Stimulated activated CD8-positive, alpha-beta memory T cell treated with anti-CD3 and anti-CD28 coated beads, Interleukin-4, amount 100 ng/mL, for 24 hours (primary cell): ENCODE measurements at places on chromosomes 12 and 14.

DNA sequence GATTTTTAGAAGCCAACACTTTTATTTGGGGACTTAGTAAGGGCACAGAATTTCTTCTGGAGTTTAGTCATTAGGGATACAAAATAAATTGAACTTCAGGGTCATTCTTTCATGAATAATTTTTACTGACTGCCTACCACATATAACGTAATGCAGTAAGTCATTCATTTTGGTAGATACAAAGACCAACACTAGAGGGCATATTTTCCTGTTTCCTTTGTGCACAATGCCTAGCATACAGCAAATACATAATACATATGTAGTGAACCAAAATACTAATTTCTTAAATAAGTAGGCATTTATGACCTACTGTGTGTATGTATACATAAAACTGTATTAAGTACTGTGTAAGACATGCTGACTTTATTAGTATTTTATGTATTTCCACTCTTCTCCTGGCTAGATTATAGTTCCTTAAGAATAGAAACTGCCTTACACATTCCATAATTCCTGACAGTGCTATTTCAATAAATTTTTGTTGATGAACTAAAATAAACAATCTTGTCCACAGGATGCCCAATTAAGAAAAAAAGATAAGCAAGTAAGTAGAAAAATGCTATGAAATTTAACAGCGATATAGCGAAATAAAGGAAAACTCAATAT is 47.9 kb downstream of the PPP1R12A start:
- DNase-seq = no peak

- no peak for DNase-seq
Measured at GRCh38 chr12:69837657-69838415, 12.8 kb downstream of the MYRFL start.

DNA sequence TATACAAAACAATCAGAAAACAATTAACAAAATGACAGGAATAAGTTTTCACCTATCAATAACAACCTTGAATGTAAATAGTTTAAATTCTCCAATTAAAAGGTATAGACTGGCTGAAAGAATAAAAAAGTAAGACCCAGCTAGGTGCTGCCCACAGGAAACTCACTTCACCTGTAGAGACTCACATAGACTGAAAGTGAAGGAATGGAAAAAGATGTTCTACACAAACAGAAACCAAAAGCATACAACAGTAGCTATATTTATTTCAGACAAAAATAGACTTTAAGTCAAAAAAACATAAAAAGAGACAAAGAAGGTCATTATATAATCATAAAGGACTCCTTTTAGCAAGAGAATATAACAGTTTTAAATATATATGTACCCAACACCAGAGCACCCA is 152.4 kb upstream of the PWP1 start:
- no peak for DNase-seq

- no peak for DNase-seq
Measured at GRCh38 chr12:48828293-48828692, 10.0 kb downstream of the CACNB3 start.

DNA sequence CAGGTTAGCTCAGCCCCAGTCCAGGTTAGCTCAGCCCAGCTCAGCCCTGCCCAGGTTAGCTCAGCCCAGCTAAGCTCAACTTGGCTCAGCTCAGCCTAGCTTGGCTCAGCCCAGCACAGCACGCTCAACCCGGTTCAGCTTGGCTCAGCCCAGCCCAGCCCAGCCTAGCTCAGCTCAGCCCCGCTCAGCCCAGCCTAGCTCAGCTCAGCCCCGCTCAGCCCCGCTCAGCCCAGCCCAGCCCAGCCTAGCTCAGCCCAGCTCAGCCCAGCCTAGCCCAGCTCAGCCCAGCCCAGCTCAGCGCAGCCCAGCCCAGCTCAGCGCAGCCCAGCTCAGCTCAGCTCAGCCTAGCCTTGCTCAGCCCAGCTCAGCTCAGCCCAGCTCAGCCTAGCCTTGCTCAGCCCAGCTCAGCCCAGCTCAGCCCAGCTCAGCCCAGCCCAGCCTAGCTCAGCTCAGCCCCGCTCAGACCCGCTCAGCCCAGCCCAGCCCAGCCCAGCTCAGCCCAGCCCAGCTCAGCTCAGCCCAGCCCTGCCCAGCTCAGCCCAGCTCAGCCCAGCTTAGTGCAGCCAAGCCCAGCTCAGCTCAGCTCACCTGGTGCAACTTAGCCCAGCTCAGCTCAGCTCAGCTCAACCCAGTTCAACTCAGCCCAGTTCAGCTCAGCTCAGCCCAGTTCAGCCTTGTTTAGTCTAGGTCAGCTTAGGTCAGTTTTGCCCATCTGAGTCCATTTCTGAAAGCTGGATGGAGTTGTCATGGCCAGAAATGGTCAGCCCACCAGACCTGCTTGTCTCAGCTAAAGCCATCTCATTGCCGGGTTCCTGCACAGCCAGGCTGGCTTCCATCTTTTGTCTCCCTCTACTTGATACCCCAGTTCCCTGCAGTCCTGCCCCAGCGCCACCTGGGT is 333.6 kb downstream of the TMEM121 start:
- no peak for DNase-seq

DNA sequence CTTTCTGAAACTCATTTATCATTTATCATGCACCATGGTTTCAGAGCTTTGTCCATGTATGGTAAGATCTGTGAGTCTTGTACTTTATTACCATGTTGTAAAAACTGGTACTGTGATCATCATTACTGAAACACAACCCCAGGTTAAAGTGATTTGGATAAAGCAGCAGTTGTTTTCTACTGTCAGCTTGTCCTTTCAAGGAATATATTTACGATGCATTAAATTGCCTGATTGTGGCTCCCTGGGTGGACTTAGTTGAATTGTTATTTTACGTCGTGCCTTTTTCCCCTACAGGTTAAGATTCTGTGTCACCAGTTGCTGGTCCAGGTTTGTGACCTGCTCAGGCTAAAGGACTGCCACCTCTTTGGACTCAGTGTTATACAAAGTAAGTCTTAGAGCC is 46.1 kb downstream of the FRMD6 start:
- DNase-seq = no peak

- DNase-seq = no peak
Measured at GRCh38 chr12:130702966-130703732, 12.9 kb downstream of the RIMBP2 start.

DNA sequence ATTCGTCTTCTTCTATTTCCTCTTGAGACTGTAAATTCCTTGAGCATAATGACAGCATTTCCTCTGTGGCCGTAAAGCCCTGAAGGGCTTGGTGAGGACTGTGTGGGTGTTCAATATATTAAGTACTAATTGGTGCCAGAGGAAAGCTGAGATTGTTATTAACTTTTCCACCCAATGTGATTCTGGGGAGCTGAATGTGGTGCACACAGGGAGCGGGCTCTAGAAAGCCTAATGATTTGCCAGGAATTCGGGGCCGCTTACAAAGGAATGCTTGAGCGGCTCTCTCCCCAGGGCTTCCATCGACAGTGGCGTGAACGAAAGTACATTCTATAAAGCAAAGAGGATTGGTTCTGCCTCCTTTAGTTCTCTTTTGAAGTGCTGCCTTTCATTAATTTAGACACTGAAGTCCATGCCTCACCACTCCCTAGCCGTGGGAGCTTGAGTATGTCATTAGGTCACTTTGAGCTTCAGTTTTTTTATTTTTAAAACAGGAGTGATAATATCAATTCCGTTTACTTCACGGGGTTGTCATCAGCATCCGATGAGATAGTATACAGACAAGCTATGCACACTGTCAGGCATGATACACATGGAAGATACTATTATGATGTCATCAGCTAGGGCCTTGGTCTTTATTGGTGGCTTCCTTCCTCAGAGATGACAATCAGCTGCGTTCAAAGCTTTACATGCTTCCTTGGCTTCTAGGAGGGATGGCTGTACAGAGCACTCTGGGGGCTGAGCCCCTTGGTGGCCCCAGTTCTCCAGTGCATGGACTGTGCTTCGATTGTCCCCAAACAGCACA is 11.0 kb upstream of the GSG1 start:
- DNase-seq = no peak

DNA sequence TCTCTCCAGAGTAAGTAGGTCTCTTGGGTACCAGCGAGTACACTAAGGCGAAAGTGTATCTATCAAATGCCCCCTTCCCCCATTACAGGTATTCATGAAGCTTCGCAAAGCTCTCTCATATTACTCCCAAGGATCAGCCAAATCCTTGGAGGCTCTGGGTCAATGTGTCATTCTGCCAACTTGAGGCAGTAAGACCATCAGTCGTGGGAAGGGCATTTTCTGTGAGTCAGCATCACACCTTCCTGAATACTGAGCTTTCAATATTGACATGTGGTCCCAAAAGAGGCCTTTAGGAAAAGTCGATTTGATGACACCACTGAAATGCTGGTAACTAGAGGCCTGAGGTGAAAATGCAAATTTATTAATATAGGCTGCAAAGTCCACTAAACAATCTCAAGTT is 323.9 kb downstream of the LRIG3 start:
- no peak for DNase-seq

DNA sequence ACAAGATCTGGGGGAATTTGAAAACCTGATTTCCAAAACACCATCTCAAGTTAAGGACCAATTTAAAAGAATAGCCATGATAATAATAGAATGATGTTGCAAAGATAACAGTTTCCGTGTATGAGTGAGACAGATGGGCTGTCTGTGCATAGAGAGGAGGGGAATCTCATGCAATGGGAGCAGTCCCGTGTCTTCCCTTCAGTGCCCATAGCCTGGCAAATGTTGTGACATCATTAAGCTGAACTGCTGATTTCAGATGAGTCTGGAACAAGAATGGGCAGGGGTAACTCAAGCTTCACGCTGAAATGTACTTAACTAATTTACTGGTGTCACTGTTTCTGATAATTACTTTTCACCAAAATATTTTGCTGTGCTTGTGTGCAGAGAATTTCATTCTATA is 454.0 kb downstream of the FOXG1 start:
- no peak for DNase-seq

- DNase-seq = no peak
Measured at GRCh38 chr12:96187956-96188355, 6.2 kb upstream of the ELK3 start.

DNA sequence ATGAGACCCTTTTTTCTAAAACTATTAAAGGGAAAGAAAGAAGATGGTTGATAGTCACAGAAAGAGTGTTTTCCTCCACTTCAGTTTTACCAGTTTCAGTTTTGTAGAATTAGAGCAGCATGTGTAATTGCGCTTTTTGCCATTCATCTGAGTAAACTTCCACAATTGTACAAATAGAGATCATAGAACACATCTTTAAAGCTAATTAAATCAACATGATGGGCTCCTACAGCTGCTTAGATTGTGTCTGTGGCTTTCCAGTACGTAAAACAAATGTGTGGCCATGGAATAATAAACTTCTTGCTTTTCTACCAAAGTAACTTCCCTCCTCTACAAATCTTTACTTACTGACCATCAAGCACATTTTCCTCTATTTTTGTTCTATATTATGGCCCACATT is 84.2 kb upstream of the LRIG3 start:
- no peak for DNase-seq

- DNase-seq = no peak
Measured at GRCh38 chr14:39682582-39682981, 250.3 kb upstream of the FBXO33 start.

DNA sequence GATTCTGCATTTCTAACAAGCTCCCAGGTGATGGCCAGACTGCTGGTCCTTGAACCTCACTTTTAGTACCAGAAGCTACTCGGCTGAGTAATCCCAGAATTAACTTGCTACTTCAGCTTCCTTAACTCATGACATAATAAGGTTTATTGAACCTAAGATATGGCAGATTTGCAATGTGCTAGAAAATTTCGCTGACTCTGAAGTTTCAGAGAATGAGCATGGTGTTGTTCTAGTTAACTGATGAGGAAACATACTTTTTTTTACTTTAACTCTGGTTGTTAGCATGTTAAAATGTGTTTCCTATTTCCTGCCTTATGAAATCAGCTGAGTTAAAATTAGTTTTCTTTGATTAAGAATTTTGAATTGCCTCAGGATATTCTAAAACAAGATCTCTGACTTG is 23.1 kb upstream of the COX16 start:
- no peak for DNase-seq

DNA sequence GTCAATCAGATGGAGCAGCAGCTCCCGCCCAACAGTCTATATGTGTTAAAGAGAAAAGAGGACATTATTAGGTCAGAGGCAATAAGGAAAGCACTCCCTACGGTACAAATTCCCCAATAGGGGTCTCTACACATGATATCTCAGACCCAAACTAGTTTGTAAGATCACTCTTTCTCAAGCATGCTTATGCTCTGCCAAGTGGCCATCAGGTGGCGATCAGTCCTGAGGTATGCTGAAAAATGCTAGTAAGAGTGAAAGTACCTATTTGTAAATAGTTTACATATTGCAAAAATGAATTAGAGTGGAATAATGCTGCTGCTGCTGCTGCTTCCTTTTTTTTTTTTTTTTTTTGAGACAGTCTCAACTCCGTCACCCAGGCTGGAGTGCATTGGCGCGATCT is 61.0 kb downstream of the CPM start:
- DNase-seq = no peak

GRCh38 chr12:57218030-57218853 is 1.6 kb downstream of the NXPH4 start:
- no peak for DNase-seq

- no peak for DNase-seq
Measured at GRCh38 chr14:102499401-102500157, 10.0 kb downstream of the ANKRD9 start.

GRCh38 chr12:120342175-120343038 is 14.8 kb upstream of the PLA2G1B start:
- no peak for DNase-seq

DNA sequence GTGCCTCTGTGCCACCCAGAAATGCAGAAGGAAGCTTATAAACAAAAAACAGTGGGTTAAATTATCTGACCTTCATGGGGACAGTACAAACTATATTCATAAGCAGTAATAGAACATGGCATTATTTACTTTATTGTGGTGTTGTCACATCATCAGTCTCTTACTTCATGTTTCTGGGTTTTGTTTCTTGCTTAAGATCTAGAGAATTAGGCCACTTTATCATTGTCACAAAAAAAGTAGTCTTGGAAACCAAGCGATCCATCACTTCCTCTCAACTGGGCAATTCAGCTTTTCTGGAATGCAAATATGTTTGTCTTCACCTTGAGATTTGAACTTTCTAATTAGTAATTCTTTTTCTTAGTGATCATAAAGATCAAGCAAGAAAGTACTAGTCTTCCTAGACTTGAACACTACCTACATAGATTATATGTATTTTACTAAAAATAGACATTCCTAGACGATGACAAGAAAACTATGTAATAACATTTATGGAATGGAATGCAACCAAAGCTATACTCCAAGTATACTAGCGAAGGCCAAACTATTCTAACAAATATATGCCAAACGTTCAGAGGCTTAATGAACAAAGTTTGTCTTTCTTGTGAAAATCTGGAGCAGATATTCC is 363.4 kb downstream of the DAD1 start:
- DNase-seq = no peak

- peak; percentile 79 for DNase-seq
Measured at GRCh38 chr14:89276424-89276975, 140.5 kb downstream of the FOXN3 start.

DNA sequence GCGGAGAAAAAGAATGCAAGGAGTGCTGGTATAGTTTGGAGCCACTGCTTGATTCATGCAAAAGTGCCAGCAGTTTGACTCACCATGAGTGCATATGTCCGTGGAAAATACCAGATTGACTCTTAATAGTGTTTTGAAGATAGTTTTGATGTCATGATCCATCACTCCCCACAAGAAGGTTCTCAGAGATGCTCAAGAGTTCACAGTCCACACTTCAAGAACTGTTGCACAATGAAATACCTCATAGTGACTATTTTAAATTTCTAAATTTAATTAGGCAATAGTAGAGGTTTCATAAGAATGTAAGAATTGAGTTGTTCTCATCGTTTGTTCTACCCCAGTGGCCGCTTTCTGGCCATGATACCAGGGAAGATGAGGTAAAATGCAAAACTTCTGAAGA is 286.6 kb upstream of the RGS6 start:
- DNase-seq = no peak
